ENCODE measurements at places on chromosomes 7 and 10.
A peak's percentile ranks its signal among the peaks of the same experiment; 100 is the strongest.

DNA sequence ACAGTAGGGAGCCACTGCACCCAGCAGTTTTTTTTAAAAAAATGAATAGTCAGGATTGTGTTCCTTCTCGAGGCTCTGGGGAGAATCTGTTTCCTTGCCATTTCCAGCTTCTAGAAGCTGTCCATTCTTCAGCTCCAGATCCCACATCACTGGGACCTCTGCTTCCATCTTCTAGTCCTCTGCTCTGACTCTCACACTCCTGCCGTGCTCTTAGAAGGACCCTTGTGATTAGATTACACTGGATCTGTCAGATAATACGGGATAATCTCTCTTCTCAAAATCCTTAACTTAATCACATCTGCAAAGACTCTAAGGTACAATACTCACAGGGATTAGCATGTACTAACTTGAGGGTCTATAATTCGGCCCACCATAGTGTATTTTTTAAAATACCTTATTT lies 158.9 kb upstream of the SP4 start:
- DNase-seq, result peak; percentile 51

- DNase-seq, result no peak
Measured at GRCh38 chr10:116733566-116733965, 8.8 kb downstream of the HSPA12A start.

- DNase-seq, result no peak
Measured at GRCh38 chr7:41817386-41817785, 114.5 kb upstream of the INHBA start.

DNA sequence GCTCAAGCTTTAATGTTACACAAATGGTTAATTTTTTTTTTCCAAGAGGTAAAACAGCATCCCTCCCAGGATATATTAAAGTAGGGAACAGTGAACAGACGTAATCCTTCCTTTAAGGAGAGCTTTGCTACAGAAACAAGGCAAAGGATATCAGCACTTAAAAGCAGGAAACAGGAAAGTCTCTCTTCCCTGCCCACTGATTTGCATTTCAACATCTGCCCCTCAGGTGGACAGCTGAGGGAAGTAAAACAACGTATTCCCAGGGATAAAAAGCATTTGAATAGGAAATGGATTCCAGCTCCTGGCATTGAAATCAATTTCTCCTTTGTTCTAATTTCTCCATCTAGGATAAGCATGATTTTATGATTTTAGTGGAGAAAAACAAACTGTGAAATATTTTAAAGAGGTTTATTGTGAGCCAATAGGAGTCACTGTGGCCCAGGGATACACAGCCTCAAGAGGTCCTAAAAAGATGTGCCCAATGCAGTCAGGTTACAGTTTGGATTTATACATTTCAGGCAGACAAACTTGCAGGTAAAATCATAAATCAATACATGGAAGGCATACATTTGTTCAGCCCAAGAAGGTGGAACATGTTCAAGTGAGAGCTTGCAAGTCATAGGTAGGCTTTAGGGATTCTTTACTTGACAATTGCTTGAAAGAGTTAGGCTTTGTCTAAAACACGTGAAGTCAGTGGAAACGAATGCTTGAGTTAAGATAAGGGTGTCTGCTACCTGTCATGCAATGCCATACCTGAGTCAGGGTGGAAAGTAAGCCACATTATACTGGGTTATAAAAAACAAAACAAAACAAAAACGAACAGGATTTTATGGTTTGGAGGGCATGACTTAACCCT lies 286.2 kb upstream of the VWC2 start:
- DNase-seq, result peak; percentile 49

DNA sequence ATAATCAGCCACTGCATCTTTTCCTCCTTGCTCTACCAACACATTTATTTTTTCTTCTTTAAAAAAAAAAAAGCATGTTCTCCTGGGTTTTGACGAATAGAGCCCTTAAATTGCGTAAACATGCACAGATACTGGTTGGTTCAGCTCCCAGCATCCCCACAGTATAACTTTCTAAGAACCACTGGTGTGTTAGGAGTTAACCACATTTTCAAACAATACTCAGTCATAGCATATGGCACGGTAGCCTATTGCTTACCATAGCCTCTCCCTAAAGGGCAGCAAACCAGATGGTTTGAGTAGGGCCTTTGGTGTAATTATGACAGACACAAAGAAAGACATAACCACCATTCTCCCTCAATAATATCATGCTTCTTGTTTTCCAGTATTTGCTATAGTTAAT lies 145.0 kb downstream of the LRRC4 start:
- DNase-seq, result no peak

DNA sequence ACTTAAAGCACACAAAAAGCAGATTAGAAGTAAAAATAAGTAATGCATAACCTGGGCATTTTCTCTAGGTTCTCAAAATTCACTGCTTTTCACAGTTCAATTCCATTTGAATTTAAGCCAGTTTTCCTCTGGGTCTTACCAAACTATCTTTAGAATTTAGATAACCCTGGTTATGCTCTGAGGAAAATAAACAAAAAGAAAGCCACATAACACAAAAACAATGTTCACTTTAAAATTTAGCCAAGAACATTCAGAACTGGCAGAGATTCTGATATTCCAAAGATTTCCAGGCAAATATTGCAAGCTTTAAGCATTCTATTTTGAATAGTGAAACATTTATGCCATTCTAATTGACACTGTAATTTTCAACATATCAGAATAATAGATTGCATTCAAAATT lies 50.7 kb upstream of the PRKG1 start:
- no peak for DNase-seq

GRCh38 chr7:45174966-45175765 lies 17.6 kb downstream of the RAMP3 start:
- DNase-seq, result no peak

DNA sequence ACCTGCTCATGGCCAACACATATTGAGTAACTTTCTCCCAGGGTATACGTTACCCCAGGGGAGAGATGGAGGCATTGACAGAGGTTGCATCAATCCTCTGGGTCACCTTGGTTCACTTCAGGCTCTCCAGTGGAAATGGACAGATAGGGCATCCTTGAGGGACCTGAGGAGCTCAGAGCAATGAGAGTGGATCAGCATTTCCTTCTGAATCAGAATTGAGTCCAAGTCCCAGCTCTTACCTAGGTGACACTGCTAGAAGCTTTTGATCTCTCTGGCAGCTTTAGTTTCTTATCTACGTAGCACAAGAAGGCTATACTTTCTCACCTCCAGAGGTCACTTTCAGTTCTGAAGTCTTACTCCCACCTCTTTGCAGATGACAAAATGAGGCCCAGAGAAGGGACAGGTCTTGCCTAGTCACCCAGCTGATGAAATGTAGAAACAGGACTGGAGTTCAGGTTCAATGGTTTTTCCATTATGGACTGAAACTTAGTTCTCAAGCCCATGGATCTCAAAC lies 35.2 kb downstream of the PANK1 start:
- peak; percentile 66 for DNase-seq

- no peak for DNase-seq
Measured at GRCh38 chr10:132590752-132591121, 53.1 kb downstream of the INPP5A start.

DNA sequence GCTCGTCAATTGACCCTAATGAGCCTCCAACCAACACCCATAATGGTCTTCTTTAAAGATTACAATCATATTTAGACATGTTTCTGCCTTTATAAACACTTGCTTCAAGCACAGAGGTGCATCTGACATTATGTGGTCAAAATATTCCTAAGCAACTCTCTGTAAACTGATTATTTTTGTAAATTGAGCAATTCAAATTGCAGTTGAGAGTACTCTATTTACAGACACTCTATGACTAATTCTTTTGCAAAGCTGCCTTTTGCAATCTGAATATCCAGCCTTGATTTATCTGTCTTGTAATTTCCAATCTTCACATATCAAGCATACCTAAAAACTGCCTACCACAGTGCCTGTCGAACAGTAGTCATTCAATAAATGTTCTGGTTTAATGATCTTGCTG lies 112.0 kb downstream of the PDE1C start:
- DNase-seq, result no peak

Data from mesendoderm (in vitro differentiated cells).